Stimulated activated CD4-positive, alpha-beta T cell treated with anti-CD3 and anti-CD28 coated beads, Interleukin-12 subunit alpha, Interleukin-12 subunit beta, amount 100 ng/mL, for 24 hours (primary cell): ENCODE measurements at places on chromosomes 2 and 18.

GRCh38 chr18:69968039-69968438 lies 20.4 kb upstream of the CD226 start:
- DNase-seq: no peak

DNA sequence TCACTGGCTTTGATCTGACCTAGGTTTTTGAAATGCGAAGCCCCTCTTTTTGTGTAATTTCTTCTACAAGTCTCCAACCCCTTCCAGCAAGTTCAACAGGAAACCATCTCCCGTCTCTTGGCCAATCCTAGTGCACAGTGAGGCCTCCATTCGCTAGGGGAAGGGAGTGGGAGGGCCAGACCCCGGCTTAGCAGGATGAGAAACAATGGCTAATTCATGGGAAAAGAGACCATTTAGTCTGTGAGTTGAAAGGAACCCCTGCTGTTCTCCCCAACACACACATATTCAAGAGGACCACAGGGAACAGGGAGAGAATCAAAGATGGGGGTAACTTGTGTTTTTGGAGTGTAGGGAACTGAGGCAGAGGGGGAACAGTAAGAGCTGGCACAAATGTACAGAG lies 83.0 kb downstream of the RTN4 start:
- DNase-seq: no peak

- no peak for DNase-seq
Observed at GRCh38 chr18:2368102-2368501, 203.2 kb downstream of the METTL4 start.

DNA sequence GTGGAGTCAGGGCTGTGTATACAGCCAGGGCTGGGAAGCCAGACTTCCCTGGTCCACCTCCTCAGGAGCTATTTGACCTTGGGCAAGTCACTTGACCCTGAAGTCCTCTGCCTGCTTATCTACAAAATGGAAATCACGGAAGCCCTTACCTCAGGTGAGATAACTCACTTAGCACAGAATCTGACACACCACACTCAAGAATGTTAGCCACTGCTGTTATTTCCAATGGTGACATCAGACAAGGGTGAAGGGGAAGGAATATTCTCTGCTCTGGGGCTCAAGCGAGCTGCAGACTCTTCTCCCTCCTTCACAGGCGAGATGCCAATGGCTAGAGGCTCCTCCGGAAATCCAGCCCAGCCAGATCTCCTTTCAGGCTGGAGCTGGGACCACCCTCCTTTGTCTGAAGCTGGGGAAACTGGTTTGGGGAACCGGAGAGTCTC lies 189.6 kb downstream of the HAUS1 start:
- no peak for DNase-seq

DNA sequence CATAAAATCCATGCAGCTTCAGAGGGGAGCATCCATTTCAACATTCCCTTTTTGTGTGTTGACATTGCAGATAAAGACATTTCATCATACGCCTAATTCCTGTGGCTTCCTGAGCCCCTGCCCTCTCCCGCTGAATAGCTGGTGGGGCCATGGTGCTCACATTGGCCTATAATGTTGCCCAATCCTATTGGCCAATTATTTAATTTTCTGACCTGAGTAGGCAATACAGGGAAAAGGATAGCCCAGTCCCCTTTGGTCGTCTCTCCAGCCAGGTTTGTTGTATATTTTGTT lies 163.8 kb upstream of the MYCN start:
- DNase-seq: no peak

DNA sequence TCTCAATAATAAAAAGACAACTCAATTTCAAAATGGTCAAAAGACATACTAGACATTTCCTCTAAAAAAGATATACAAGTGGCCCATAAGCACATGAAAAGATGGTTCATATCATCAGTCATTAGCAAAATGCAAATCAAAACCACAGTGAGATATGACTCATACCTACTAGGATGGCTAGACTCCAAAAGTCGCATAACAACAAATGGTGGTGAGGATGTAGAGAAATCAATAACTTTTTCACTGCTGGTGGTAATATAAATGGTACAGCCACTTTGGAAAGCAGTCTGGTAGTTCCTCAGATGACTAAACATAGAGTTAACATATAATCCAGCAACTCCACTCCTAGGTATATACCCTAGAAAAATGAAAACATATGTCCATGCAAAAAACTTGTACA lies 242.3 kb upstream of the NOL4 start:
- DNase-seq: no peak

DNA sequence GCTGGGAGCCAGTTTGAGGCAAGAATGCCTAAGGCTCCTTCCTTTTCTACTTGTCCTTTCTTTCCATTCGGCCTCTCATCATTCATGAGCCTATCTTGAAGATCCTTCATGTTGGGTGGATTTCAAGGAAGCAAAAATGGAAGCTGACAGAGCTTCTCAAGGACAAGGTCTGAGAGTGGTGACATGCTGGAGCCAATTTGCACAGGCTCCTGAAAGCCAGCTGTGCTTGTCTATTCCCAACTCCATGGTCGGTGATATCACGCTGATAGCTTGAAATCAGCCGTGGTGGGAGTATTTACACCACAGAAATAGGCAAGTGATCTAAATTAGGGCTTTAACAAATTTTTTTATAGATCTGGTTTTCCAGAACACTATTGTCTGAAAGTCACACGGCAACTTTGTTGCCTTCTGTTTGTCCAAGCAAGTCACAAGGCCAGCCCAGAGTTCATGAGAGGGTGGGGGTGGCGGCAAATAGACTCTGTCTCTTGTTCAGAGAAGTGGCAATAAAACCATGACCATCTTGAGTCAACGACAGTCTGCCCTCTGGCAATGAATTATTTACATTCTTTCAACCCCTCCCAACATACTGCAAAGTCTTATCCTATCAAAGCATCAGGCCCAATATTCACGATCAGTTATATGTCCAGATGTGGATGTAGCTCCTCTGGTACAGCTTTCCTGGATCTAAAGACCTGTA lies 49.9 kb upstream of the SLC35F5 start:
- DNase-seq: no peak

GRCh38 chr2:122136056-122136455 lies 380.6 kb downstream of the TSN start:
- no peak for DNase-seq

DNA sequence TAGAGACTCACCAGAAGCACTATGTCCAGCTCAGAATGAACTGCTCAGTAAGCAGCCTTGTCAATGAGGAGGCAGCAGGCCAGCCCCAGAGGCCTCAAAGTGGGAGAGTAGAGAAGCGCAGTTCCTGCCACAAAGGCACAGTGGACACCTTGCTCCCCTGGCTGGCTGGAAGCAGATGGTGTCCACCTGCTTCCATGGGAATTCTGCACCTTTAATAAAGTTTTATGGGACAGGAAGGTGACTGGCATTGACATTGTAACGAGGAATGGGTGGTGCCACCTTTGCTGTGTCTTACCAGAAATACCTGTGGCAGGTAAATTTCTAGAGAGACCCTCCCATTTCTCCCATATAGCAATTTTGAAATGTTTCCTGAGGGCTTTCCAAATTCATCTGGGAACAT lies 6.7 kb upstream of the IL1B start:
- no peak for DNase-seq

DNA sequence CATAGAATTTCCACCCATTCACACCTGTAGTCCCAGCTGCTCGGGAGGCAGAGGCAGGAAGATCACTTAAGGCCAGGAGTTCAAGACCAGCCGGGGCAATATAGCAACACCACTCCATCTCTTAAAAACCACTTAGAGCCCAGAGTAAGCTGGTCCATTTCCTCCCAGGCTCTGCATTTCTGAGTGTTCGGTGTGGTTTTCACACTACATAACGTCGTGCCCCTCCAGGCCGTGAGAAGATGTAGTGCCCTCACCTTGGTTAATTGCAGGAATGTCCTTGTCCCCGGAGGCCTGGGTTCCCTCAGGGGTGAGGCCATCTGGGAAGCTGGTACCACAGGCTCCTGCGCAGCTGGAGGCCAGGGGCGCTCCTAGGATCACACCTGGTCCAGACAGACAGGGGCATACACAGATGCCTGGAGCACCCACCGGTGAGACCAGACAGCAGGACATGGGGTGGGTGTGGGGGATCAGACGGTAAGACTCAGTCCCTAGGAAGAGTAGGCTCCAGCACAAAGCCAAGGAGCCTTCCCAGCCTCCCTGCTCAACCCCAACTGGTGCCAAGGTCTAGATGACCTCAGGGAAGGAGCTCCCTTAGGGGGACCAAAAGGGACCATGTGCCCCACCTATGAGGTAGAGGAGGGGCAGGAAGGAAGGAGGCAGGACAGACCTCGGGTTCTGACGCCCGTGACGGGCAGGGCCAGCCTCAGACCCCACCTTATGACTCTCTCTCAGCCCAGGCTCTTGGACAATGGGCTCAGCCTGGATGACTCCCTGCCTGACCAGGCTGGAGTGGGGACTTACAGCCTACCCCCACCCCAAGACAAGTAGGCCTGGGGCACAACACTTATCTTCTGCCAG lies 752 bp downstream of the ASTL start:
- no peak for DNase-seq

DNA sequence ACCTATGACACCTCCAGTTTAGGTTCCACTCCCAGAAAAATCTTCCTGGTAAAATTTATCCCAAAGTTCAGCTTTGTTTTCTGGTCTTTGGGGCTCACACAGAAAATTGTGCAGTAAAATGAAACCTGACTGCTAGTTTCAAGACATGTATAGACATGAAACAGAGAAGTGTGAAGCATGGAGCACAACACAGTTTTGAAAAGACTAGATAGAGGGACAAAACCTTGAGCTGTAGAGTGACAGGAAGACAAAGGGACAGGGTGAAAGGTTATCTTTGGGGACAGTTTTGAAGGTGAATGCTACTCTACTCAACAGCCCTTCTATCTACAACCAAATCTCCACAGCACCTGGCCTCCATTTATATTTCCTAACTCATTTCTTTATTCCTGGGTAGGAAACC lies 352.6 kb downstream of the RBM43 start:
- no peak for DNase-seq

- no peak for DNase-seq
Observed at GRCh38 chr18:31255953-31256352, 62.0 kb upstream of the DSG1 start.

GRCh38 chr2:177281400-177282180 lies 17.1 kb upstream of the NFE2L2 start:
- DNase-seq: no peak

- DNase-seq: no peak
Observed at GRCh38 chr2:106322281-106322680, 128.2 kb upstream of the UXS1 start.

DNA sequence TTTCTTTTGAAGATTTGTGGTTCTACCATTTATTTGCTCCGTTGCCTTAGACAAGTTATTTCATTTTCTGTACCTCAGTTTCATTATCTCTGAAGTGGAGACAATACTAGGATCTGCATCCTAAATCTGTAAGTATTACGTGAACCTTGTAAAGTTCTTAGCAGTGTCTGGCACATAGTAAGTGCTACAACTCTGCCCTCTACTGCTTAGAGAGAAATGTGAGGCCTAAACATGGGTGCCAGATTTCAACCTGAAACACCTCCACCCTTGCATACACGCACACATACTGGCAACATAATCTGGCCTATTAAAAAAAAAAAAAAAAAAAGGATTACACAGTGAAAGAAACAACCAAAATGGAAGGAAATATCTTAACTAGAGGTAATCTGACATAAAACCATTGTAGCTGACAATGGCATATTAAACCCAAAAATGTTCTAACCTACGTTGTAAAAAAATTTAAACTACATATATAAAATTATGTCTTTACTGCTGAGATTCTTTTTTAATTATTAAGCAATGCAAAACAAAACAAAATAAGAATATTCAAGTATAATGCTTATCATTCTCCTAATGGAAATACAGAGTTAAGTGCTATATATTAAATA lies 132.6 kb downstream of the MAP2 start:
- no peak for DNase-seq

DNA sequence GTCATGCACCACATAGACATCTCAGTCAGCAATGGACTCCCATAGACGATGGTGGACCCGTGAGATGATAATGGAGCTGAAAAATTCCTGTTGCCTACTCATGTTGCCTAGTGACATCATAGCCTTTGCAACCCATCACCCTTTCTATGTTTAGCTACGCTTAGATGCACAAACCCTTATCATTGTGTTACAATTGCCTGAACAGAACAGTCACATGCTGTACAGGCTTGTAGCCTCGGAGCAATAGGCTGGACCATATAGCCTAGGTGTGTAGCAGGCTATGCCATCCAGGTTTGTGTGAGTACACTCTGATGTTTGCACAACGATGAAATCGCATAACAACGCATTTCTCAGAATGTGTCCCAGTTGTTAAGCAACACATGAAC lies 221.6 kb downstream of the ALPK2 start:
- DNase-seq: no peak

DNA sequence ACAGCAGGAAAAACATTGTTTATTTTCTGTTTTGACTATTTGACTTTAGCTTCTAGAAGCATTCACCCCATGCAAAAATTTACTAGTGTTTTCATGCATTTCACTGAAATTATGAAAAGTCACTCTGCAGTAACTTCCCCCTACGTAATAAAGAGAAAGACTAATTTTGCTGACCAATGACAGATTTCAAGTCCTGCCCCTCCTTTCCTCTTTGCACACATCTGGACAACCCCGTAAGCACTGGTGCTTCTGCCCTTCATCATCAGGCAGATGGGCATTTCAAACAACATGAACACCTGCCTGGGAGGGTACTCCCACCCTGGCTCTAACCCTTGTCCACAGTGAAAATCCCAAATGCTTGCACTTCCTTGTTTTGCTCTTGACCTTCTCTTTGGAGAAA lies 815.0 kb upstream of the ID2 start:
- no peak for DNase-seq

- no peak for DNase-seq
Observed at GRCh38 chr2:239311132-239312040, 89.4 kb downstream of the HDAC4 start.

DNA sequence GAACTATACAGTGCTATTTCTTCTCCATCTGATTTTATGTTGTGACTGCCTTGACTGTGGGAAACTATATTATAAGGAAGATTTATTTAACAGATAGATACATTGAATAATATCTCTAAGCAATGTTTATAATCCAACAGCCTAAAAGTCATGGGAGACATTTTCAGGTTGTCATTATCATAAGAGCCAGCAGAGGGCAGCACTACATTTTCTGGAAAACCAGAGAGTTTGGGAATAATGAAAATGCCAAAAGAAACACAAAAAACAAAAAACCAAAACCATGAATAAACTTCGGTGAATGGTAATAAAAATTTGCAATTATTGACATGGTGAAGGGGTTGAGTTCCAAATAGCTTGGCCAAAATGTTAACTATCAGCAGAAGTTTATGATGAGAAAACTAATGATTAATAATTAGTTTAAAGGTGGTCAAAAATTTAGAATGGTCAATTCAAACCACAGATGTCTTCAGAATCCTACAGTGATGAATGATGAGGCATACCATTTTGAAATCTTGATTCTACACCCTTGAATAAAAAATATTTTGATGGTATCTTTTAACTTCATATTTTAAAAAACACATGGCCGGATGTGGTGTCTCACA lies 4.7 kb downstream of the EEF1B2 start:
- peak; percentile 14 for DNase-seq
